ENCODE measurements at places on chromosomes 6 and 20.
A peak's percentile ranks its signal among the peaks of the same experiment; 100 is the strongest.

DNA sequence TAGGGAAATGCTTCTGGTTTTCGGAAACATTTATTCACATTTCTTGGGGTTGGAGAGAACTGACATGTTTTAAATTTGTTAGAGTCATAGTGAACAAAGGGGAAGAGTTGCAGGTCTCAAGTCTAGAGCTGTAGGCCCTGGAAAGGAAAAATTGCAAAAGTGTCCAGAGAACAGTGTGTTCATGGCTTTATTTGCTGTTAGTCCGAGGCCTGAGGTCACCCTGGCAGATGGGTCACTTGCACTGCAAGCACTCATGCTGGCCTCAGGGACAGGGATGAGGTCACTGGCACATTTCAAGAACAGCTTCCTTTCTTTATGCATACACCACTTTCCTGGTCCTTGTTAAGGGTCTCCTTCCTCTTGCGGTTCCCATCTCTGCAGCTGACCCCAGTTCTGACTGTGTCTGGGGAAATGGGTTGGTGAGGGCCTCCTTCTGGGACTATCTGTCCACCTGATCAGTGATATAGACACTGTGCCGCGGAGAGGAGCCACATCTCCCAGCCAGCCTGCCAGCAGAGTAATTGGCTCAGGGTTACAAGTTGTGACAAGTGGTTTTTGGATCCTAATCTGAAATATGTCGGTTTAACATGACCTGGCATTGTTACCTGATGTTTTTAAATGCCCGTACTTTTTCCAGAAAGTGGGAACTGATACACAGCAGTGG, 194.0 kb downstream of the EYA4 start:
- DNase-seq, result peak; percentile 66

DNA sequence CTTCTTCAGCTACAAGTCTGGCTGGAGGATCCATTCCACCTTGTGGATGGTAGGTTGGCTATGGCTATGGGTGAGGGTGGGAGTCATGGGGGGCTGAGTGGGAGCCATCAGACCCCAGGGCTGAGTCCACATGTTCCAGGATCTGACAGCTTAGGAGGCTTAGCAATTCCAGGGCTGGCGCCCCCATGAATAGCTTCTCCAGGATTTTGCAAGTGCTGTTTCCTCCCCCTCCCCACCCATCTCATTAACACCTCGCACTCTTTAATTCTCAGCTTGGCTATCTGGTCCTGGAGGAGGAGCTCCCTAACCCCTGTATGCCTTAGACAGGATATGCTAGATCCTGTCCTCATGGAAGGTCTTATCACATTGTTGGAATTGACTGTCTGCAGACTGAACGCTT, 39.0 kb upstream of the ANGPT4 start:
- DNase-seq, result no peak

- no peak for DNase-seq
Measured at GRCh38 chr6:134787261-134787877, 162.5 kb downstream of the ALDH8A1 start.

DNA sequence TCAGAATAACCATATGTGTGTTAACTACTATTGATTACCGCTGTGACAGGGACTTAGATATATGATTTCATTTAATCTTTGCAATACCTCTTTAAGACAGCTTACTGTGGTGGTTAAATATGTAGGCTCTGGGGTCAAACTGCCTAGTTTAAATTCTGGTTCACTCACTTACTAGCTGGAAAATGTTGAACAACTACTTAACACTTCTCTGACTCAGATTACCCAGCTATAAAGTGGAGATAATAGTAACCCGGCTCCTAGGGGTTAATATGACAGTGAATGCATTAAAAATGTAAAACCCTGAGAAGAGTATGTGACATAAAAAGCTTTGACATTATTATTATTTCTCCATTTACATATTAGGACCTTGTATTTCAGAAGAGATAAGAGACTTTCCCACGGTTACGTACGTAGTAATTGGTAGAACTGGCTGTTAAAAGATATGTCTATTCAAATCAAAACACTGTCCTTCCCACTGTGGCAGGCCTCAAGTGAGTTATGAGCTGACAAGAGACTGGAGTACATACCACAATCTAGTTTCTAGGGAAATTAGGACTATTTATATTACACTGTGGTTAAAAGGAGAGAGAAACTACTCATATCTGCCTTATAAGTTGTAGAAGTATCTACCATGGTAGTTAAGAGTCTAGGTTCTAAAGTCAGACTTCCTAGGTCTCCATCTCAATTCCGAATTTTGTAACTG, 4.4 kb upstream of the PLCB1 start:
- DNase-seq, result no peak

- DNase-seq, result no peak
Measured at GRCh38 chr6:51542475-51542874, 544.9 kb downstream of the PKHD1 start.

- no peak for DNase-seq
Measured at GRCh38 chr6:72246926-72247325, 360.6 kb downstream of the RIMS1 start.

GRCh38 chr6:73739096-73739495, 43.1 kb downstream of the CD109 start:
- no peak for DNase-seq

DNA sequence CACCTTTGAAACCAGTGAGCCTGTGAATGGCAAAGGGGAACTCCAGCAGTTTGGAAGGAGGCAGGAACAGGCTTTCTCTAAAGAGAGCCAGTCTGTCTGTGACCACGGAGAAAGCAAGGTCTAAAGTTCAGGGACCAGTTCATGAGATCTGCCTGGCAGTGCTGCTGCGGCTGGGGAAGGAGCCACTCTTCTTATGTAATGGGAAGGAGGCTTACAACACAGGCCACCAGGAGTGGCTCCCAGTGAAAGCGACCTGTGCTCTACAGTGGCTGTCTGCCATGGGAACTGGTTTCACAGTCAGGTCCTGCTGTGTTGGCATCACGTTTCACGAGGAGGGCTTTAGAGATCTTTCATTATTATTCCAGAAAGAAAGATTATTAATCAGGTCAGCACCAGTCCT, 291.9 kb upstream of the PRDM1 start:
- no peak for DNase-seq

DNA sequence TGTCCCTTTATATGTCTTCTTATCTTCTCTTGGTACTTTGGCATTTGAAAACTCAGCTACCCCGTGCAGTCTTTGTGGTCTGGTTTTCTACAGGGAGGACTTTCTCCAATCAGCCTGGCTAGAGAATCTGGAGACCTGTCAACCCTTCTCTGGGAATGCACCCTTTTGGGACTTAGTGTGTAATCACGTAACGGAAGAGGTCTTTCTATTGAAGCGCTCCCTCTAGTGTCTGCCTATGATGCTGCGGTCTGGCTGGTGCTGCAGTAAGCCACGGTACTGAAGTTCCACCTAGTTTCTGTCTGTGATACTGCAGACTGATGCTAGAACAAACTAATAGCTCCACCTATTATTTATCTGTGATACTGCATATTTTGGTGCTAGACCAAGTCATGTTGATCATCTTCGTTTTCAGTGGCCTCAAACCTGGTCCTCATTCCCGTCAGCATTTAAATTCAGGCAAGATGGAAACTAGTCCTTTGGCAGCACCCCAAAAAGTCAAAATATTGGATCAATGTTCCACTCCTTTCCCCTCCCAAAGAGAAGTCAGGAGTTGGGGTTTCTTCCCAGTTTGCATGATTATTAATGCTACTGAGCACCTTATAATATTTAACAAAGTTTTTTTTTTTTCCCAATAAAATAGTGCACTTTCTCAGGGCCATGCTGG, 12.5 kb upstream of the SIRPB2 start:
- peak; percentile 59 for DNase-seq

DNA sequence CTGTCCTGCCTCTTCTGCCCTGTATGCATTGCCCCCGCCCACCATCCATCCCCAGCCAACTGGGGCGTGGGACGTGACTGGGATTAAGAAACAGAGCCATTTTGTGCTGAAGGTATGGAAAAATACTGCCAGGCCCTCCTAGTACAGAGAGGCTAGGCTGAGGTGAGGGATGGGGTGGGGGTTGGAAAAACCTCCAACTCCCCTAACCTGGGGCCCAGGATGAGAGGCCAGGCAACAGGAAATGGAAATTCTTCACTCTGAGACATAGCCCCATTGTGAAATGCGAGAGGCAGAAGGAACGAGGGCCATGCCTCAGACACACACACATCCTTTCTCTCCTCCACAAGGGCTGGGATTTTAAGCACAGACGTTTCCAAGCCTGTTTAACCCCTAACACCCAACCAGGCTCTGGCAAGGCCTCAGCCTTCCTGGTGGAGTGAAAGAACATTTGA, 19.9 kb downstream of the KCNK5 start:
- no peak for DNase-seq

DNA sequence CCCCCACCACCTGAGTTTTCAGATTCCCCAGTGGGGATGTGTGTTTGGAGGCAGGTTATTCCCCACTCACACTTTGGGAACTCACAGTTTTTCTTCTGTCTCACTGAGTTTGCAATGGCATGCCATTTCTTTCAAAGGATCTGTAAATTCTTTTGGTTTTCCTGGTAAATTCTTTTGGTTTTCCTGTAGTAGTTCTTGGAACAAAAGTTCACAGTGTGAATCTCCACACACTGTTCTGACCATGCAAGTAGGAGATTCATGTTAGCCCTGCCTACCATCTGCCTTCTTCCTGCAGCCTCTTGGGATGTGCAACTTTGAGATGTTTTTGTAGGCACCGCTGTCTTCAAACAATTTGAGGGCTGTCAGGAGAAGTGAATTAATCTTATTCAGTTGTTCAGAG, 165.6 kb upstream of the OGFRL1 start:
- no peak for DNase-seq

DNA sequence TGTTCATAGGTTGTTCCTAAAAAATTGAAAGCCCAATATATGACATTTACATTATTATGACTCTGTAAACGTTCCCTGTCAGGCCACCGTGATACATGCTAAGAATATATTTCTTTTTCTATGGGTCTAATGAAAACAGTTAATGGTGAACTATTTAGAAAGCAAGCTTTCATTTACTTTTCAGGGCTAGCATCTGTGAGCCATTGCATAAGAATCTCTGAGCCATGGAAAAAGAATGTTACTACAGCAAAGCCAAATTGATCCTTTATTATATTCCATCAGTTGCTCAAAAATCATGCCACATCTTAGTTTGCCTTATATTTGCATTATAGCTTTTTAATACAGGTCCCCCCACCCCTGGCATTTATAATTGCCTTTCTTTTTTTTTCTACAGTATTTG, 275.5 kb downstream of the ZFAND3 start:
- DNase-seq, result no peak

DNA sequence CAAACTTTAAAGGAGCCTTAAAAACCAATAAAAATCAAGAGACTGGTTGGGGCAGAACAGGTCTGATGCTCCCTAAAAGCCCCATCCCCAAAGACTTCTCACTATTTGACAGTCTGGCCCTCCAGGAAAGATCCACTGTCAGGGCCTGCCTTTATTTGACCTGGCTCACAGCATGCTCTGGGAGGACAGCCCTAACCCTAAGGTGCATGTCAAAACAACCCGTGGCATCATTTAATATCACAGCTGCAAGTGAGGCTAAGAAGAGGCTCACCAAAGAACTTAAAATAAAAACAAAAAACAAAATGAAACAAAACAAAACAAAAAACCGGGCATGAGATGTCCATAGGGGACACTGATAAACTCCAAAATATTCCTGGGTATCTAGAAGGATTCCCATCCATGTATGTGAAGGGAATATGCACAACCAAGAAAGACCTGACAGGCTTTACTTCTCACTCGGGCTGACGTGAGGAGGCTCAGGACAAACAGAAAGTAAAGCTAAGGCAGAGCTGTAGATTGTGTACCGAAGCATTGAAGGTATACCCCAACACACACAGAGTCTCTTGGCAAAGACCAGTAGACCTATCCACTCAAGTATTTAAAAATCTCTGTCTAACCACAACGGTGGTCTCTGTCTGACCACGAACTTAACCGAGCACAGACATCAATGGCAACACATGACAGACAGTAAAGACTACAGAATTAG, 57.3 kb downstream of the AHI1 start:
- no peak for DNase-seq

DNA sequence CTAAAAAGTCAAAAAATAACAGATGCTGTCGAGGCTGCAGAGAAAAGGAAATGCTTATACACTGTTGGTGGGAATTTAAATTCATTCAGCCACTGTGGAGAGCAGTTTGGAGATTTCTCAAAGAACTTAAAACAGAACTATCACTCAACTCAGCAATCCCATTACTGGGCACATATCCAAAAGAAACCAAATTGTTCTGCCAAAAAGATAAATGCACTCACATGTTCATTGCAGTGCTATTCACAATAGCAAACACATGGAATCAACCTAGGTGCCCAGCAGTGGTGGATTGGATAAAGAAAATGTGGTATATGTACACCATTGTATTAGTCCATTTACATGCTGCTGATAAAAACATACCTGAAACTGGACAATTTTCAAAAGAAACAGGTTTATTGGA, 116.0 kb upstream of the VGLL2 start:
- no peak for DNase-seq

GRCh38 chr6:515267-515666, 123.7 kb downstream of the IRF4 start:
- no peak for DNase-seq

DNA sequence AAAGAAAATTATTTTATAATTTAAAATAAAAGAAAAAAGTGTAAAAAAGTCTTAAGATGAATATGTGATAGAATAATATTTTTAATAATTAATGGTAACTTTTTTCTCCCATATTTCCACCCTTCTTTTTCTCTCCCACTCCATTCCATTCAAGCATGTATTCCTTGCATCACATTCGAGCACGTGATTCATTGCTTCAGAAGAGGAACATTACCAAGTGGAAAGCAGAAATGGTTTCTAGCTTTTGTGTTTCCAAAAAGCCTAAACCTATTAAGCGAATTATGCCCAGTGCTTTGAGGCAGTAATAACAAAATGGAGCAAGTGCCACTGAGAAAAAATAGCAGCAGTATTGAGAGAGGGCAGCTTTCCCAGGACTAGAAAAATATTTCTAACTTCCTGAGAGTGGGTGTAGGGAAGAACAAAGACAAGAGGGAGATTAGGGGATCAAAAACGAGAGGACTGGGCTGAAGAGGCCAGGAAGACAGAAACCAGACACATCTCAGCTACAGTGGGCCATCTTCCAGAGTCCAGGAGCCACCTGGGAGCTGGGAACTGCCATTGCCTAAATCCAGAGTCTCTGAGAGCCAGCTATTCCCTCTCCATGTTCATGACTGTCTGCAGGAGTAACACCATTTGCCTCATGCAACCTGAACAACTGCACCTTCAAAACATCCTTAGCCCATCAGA, 15.0 kb upstream of the AKIRIN2 start:
- no peak for DNase-seq

GRCh38 chr6:6890400-6890858, 217.3 kb upstream of the RREB1 start:
- DNase-seq, result no peak

GRCh38 chr20:63265891-63266515, 6.6 kb upstream of the ARFGAP1 start:
- DNase-seq, result no peak

All from posterior cingulate gyrus (tissue), 11 donors.